ENCODE measurements at places on chromosomes 4 and X.

DNA sequence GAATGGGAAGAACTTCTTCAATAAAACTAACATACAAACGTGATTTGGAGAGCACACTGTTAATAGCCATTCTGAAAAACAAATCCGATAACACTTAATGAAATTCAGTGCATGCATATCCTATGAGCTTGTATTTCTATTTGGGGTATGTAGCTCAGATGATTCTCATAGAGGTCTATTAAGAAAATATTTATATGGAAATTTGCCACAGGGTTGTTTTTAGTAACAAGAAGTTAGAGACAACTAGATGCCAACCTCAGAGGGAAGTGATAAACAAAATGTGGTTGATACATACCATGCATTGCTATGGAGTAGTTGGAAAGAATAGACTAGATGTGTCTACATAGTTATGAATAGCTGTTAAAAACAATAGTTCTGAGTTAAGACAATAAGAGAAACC is 395.8 kb upstream of the MAGEB18 start:
- no peak for DNase-seq

DNA sequence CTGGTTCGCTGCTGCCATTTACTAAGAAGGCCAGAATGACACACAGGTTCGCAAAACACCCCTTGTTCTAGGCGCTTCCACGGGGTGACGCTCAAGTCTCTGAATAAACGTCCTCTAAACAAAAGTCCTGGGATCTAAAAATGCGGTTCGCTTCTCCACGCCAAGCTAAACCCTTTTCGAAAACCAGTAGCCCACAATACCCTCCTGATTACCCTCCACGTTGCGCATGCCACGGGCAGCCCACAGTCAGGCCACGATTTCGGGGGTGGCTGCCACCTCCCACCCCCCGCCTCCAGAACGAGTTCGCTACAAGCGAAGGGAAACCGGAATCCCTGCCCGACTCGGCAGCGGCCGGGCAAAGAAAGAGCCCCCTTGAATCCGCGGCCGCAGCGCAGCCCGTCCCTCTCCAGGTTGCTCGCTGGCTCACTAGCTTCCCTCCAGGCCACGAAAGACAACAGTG is 423 bp downstream of the RPL39 start:
- DNase-seq, result peak; percentile 1

- DNase-seq, result no peak
Measured at GRCh38 chr4:126541820-126542219, 1090.9 kb upstream of the INTU start.

GRCh38 chr4:187227907-187228704 is 504.4 kb upstream of the FAT1 start:
- no peak for DNase-seq

- no peak for DNase-seq
Measured at GRCh38 chr4:27129871-27130366, 269.3 kb downstream of the STIM2 start.

DNA sequence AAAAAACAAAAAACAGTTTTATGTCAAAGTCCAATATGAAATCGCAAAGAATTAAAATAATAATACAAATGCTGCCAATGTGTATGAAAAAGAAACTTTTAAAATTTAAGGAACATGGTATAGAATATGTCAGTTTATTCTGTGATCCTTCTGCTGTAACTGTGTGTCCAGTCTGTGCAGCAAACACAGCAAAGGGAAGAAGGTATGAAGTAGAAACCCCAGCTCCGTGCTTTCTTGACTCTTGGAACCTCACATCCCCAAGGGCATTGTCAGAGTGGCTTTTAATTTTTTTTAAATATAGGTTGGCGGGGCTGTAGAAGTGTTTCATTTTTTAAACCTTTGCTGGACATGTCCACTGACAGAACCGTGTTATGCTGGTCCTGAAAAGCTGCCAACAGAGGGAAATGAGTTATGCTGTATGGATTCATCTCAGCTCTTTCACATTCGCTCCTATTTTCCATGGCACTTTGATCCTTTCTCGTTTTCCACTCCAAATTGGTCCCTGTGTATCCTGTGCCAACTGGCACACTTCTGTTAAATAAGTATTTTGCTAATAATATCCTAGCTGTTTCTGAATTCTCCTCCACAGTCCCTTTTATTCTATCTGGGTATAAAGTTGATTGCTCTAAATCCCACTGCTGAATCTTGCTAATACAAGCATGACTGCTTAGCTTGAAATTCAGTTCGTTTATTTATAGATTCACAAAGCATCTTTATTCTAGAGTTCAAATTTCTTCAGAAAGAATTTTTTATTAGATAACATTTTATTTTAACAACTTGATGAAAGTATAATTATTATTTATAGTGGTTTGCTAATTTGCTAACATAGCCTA is 127.0 kb upstream of the DDIT4L start:
- no peak for DNase-seq

GRCh38 chr4:40418430-40419230 is 83.5 kb downstream of the CHRNA9 start:
- DNase-seq, result no peak

DNA sequence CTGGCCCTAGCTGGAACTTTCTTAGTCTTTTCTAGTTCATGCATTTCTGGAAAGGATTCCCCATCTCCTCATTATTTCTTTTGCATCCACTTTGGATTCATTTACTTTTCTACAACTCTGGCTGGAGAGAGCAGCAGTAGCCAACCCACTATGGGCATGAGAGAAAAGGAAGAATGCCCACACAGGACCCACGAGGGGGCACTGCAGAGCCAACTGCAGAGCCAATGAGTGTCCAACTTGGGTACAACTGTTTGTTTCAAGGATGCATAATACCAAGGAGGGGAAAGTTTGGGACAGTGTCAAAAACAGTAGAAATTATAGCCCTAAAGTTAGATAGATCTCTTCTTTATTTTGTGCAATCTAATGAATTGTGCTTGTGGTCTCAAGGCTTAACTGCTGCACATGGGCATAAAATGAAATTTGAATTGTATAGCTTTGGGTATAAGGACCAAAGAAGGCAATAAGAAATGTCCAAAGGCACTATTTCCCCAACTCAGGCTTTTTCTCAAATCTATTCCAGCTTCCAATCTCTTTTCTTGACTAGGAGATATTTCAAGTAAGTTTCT is 230.6 kb downstream of the NSUN7 start:
- DNase-seq, result no peak
